ENCODE measurements at places on chromosomes 4 and X.

GRCh38 chr4:99504804-99505502 lies 5.9 kb upstream of the C4orf17 start:
- no peak for DNase-seq

DNA sequence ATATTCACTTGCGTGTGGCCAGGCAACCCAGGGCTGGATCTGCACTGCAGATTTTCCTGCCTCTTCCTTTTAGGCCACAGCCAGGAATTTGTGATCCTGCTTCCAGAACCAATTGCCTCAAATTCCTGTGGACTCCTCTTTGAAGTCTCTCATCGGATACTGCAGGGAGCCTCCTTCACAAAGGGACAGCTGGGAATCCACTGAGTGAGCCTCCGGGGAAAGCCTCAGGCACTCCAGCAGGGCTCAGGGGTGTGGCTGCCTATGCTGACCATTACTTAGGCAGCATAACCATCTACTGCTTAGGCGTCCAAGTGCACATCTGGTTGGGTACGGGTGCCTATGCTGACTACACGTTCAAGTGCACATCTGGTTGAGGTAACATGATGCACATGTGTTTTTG lies 321.5 kb downstream of the NLGN4X start:
- no peak for DNase-seq

- DNase-seq, result no peak
Measured at GRCh38 chr4:21890231-21890630, 58.3 kb downstream of the KCNIP4 start.

GRCh38 chr4:55143858-55144257 lies 18.5 kb upstream of the KDR start:
- DNase-seq, result no peak

DNA sequence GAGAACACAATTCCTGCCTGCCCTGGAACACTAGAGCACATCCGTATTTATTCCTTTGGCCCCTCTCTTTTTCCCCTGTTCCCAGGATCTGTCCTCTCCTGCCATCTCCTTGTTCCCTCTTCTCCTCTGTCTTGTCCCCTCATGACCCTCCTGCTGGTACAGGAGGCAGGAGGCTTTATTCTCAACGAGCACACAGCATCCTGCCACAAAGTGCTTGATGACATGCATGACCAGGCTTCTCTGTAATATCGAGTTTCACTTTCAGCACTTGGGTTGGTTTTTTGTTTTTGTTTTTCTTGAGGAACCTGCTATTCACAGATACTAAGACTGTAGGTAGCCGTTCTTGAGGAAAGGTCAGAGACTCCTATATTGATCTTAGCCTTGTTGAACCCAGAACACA lies 35.3 kb downstream of the NALF2 start:
- no peak for DNase-seq

DNA sequence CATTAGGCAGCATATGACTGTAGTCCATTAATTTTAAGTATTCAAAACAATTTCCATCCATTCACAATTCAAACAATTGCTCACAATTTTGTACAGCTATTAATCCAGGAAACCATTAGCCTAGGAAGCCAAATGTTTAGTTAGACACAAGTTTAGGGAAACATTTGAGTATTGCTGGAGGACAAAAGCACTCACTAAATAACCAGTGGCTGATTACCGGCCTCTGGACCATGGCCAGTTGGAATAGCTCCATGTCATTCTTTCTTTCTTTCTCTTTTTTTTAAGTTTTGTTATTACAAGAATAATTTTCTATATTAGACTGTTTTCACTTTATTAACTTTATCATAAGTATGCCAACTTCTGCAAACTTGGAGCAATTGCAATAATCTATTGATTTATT lies 31.3 kb downstream of the TRIML2 start:
- no peak for DNase-seq

DNA sequence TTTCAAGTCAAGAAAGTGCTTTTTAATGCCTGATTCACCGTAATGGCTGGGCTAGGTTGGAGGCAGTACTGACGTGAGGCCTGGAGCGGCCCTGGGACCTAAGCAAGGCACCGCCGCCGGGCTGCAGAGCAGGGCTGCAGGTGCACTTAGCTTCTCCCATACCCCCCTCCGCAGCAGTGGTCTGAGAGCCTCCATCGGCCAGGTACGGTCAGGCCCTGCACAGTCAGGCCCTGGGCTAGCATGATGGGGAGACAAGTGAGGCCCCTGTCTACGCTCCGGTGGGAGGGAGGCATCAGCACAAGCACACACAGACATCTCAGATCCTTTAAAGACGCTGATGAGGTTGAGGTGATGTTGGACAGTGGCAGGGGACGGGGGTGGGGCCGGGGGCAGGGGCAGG lies 4.7 kb downstream of the MAEA start:
- no peak for DNase-seq

DNA sequence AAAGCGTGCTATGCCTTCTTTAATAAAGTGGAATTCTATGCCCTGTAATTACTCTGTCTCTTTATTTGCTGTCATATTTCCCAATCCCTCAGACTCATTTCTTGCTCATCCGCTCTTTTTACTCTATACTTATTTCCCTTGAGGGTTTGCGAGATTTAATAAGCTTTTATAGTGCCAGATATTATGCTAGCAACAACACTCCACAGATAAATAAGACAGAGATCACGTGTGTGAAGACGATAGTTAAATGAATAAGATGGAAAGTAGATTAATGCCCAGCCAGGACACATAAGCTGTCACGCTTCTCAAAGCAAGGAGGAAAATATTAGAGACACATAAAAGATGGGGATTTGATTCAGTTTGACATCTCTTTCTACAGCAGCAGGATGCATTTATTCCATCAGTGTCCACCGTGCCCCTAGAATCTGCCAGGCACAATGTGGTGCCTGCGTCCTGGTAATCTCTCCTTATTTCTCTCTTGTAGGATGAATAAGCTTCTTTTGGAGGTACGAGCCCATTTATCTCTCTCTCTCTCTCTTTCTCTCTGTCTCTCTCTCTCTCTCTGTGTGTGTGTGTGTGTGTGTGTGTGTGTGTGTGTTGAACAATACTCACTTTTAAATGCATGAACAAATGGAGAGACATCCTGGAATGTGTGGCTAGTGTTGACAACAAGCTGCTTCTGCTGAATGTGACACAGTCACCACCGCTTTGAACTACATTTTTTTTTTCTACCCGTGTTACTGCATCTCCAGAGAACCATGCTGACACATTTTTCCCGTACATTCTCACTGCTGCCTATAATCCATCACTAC lies 48.2 kb downstream of the TMEM156 start:
- no peak for DNase-seq

DNA sequence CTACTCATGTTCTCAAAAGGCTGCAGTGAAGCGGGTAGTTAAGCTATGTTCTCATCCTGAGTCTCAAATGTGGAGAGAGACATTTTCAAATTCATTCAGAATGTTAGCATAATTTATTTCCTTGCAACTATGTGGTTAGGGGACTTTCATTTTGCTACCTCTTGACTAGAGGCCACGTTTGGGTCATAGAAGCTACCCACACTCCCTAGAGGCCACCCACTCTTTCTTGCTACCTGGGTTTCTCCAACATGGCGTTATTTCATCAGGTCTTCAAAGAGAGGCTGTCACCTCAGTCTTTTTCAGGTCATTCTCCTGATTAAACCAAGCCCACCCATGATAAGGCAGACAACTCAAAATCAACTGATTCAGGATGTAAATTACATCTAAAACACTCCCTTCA lies 34.3 kb upstream of the NLGN4X start:
- DNase-seq, result no peak

DNA sequence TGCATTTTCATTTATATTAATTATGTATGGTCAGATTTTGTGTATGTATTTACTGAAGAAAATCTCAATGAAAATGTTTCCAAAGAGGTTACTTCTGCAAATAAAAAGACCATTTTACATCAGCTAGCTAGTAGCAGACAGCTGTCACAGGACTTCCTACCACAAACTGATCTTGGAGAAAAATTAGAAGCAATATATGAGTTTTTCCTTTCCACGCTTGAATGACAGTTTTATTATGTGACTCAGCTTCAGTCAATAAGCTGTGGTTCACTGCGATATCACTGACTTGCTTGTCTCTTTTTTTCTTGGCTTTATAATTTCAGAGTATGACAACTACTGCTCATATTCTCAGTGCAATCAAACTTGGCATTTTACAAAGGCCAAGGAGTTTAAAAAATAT lies 787.4 kb upstream of the GALNTL6 start:
- no peak for DNase-seq

DNA sequence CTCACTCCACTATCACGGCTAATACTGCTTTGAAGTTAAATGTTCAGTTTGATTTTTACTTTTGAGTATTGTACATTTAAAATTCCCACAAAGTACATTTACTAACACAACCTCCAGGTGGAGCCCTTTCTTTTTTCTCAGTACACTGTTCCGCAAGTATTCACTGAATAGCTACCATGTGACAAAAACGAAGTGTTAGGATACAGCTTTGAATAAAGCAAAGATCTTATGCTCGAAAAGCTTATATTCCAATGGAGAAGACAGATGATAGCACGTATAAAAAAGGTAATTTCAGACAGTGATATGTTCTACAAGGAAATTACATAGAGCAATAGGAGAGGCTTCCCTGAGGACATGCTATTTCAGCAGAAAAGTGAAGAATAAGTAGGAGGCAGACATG lies 60.7 kb upstream of the ABCG2 start:
- DNase-seq, result peak; percentile 65

DNA sequence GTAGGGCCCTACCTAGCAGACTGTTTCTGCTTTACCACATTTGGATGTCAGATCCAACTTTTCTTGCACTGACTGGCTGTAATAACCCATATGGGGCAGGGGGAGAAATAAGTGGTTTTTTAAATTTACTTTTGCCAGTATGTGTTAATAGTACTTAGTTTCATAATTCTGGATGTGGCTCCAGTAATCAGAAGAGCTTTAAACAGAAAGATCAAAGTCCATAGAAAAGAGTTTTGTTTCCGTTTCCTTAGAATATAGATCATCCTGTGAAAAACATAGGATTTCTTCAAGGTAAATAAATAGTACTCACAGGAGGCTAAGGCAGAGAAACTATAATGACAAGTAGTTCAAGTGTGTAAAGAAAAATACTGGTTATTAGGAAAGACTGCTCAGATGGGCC lies 85.6 kb downstream of the SLC39A8 start:
- DNase-seq, result no peak

DNA sequence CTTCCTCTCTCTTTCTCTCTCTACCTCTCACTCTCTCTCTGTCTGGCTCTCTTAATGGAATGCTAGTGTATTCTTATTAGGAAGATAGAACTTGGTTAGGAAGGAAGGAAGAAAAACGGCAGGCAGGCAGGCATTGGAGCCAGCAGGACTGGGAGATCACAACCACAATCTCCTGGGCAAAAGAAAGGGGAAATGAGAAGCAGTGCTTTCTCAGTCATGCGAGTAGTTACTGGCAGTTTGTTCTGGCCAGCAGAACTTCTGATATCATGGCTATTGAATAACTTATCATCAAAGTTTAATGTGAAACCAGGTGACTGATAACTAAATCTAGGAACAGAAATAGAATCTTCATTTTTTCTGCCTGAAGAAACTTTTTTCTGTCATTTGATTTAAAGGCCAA lies 60.9 kb upstream of the PAGE1 start:
- DNase-seq, result peak; percentile 3

- DNase-seq, result no peak
Measured at GRCh38 chrX:1493412-1493811, 40.7 kb upstream of the ASMTL start.
